Stimulated activated CD4-positive, alpha-beta T cell treated with anti-CD3 and anti-CD28 coated beads, Interleukin-2, amount 100 ng/mL, for 4 hours (primary cell): ENCODE measurements at places on chromosomes 3 and 15.

- DNase-seq = no peak
These were observed 186.2 kb downstream of the CD47 start for GRCh38 chr3:107904536-107905066.

GRCh38 chr3:42036483-42036823 lies 54.7 kb upstream of the TRAK1 start:
- DNase-seq = no peak

DNA sequence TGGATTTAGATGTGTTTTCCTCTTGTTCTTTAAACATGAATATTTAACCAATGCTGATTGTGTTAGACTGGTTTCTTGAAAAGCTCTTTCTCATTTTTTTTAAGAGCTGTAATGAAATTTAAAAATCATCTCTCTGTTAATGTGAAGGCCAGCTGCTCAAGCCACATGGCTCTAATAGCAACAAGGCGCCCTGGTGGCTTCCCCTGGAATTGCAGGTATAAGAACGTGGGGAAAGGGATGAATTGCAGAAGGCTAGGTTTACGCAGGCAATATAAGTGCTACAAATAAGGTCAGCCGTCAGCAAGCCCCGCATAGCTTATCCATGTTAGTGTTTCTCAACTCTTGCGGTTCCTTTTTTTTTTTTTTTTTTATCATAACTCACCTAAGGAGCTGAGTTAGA lies 108.5 kb downstream of the SAMMSON start:
- DNase-seq = no peak

DNA sequence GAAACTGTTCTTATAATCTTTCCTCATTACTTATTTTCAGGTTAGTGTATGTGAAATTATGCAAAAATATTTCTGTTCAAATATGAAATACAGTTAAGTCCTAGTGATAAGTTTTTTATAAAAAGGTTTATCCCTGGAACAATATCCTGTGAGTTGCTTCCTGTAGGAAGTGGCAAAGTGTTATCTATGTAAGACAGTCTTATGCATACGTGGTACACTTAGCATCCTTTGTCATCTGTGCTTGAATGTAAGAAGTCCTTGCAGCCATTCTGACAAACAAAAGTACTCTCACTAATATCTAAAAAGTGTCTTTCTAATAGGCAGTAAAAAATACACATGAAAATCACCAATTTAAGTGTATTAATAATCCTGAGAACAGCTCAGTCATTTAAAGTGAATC lies 372.5 kb upstream of the BCHE start:
- DNase-seq = no peak

GRCh38 chr15:34456658-34457057 lies 19.1 kb upstream of the GOLGA8A start:
- DNase-seq = no peak
